ENCODE measurements at places on chromosomes 2 and 18. TPM values are rescaled to one million over a fixed set of nuclear protein-coding genes. Genes with fewer than 3 reads are reported as not detected.

DNA sequence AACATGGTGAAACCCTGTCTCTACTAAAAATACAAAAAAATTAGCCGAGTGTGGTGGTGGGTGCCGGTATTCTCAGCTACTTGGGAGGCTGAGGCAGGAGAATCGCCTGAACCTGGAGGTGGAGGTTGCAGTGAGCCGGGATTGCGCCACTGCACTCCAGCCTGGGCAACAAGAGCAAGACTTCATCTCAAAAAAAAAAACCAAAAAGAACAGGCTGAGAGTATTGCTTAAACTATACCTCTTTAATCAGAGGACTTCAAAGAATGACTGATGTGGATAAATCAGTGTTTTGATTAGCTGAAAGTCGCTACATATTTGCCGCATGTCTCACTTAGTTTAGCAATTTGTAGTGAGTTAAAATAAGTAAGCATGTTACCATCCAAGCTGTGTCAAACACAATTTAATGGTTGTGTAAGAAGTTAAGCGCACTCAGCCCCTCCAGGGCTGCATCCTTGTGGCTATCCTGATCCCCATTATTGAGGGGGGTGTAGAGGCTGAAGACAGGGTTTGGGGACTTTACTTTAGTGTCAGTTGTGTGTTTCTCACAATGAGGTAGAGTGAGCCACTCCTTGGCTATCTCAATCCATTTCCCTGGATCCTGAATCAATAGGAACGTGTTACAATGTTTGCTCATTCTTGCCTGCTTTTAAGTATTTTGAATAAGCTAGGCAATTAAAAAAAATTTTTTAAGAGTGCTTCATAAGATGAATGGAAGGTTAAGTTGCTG lies 11.0 kb upstream of the FARP2 start:
- peak; percentile 51 for DNase-seq

The SPHKAP gene
- not detected for total RNA-seq

The CNTNAP5 gene
- not detected for total RNA-seq

The IRS1 gene
- 21.1 TPM for total RNA-seq

- peak; percentile 39 for DNase-seq
These were observed 162.7 kb upstream of the NT5C1B start for GRCh38 chr2:18752022-18752493.

DNA sequence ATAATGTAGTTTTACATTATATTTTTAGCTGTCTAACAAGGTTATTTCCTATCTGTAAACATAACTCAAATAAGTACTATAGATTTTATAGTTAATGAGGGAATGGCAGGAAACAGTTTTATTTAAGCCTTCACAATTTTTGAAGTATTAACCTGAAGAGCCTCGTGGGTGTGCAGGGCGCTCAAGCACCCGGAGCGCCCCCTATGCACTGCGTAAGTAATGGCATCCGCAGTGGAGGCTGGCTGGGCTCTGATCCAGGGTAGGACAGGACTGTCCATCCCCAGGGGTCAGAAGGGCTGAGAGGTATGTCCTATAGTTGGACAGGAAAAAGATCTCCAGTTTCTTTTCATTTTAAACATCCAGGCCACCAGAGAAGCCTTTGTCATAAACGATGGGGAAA lies 8.2 kb upstream of the GBX2 start:
- peak; percentile 25 for DNase-seq

DNA sequence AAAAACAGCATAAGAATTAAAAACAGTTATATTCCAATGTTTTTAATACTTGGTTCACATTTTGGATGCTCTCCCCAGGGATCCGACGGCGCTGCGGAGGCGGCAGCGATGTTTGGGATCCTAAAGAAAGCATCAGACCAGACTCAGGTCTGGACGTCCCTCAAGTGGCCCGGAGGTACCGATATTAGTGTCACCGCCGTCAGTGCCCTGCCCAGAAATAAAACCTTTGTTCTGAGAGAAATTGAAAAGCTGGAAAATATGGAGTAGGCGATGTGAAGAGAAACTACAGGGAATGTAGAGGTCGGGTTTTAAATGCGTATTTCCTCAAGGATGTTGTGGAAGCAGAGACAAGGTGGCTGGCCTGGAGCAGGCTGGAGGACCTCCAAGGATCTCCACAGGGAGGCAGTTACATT lies 683 bp upstream of the TBC1D8 start:
- DNase-seq: no peak

DNA sequence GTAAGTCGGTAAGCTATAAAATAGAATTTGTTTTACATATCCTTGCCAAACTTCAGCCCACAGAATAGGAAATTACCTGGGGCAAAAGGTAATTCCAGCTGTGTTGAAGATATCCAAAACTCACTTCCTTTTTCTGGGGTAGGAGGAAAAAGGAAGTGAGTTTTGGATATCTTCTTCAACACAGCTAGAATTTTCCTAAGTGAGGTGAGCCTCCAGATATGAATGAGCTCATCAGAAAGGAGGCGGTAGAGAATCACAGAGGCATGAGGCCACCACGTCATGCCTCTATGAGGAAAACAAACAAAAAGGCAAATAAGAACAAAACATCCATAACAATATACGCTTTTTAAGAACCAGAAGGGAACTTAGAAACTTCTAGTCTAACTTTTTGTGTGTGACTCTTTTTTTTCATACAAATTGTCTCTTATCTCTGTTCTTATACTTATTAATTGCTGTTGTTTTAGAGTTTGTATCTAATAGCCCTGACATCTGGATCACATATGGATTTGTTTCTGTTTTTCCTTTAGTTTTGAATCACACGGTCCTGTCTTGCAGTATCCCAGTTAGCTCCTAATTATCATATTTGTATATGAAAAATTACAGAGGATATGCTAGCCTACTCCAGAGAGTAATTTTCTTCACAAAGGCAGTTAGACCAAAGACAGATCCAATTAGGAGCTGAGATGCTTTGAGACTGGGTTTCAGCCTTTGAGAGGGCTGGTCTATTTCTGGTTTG lies 104.5 kb downstream of the RBM43 start:
- peak; percentile 30 for DNase-seq

DNA sequence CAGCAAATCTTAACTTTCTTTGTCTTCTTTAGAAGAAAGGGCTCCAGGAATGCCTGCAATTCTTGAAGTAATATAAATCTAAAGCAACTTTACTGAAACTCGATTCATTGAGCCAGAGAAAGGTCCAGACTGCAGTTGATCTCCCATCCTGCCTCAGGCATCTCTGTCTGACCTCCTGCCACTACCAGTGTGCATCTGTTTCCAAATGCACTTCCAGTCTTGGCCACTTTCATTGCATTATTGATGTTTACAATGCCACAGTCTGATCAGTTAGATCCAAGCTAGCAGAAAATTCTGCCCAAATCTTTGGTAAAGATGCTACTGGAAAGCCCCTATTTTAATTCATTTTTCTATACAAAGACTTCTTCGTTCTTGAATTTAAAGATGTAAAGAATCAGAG lies 158.0 kb downstream of the RAPGEF4 start:
- no peak for DNase-seq

- no peak for DNase-seq
These were observed 518.0 kb downstream of the ZNF516 start for GRCh38 chr18:75977081-75977480.

- no peak for DNase-seq
These were observed 1.5 kb downstream of the KIF1A start for GRCh38 chr2:240818293-240819125.

The FSHR gene
- total RNA-seq: not detected

DNA sequence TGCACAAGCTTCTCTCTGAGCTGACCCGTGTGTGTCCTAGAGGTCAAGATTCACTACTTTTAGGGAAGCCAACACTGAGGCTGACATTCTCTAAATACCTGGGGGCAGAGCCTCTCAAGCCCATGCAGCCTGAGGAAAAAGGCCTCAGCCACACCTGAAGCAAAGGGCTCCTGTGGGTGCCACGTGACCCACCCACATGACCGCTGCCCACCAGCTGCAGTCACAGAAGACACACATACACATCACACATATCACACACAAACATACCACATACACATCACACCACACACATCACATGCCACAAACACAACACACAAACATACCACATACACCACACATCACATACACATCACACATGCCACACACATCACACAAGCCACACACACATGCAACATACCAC lies 14.6 kb downstream of the TMEM177 start:
- no peak for DNase-seq

The NPPC gene
- total RNA-seq: 0.28 TPM

The DSG1 gene
- not detected for total RNA-seq

GRCh38 chr2:237254369-237254861 lies 159.5 kb downstream of the COL6A3 start:
- DNase-seq: peak; percentile 75

The RAB6C gene
- not detected for total RNA-seq

DNA sequence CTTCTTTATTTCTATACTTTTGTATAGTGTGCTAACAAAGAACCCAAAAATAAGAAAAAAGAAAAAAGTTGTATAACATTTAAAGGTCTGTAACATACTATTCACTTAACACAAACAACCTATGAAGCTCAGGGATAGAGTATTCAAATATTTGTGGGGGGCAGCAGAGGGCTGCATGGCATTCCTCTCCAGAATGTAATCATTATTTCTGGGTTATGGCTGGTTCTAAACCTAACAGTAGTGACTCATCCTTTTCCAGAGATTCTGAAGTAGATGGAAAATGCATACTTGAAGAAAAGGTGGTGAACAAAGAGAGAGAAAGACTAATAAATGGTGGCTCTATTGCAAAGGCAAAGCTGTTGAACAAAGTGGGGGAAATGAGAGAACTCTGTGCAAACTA lies 249.4 kb downstream of the NRXN1 start:
- peak; percentile 38 for DNase-seq

DNA sequence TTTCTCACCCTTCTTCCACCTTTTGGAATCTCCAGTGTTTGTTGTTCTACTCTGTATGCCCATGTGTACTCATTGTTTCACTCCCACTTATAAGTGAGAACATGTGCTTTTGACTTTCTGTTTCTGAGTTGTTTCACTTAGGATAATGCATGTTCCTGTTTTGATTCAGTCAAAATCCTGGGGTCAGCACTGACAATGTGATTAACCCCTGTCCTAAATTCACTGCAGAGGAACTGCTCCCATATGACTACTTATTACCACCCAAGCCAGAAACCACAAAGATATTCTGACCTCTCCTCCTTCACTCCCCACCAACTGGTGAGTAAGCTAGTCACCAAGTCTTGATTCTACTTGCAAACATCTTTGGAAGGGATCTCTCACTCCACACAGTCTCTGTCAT lies 251.4 kb upstream of the TCF4 start:
- peak; percentile 75 for DNase-seq

GRCh38 chr2:237411683-237412423 lies 2.1 kb downstream of the COL6A3 start:
- DNase-seq: peak; percentile 70
